ENCODE measurements at places on chromosomes 11 and 22.

DNA sequence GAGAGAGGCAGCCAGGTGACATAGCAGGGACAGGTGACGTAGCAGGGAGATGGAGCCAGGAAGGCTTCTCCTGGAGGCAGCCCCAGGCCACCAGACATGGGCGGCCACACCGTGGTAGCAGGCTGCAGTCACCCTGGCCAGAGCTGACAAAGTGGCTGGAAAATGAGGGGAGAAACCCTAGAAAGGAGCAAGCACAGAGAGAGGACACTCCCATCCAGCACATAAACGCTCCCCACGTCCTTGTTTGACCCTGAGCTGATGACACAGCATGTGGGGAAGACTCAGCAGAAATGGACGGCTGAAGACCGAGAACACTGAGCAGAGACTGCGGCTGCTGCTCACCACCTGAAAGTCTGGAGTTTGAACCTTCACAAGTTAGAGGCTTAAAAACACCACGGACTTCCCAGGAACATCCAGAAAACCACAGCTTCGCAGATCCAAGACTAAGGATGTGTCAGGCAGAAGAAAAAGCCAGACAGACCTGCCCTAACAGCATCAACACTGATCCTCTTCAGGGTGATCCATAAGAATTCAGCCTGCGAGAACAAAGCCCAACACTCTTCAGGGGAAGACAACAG, 28.7 kb downstream of the DRD4 start:
- DNase-seq, result no peak

DNA sequence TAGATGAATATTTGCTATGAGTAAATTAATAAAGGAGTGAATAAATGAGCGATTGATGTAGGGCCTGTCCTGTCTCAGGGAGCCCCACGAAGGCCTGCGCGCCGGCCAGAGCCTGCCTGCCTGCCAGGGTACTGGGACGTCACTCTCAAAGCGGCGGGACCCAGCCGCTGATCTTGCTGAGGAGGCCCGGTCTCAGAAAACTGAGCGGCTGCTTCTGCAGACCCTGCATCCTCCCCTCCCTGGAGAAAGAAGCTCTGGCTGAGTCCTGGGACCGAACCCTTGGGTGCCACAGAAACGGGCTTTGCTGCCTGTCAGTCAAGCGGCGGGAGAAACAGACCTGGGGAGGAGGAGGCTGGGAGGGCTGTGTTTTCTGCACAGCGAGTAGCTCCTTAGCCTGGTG, 91.6 kb upstream of the B3GAT1 start:
- no peak for DNase-seq

GRCh38 chr11:70204466-70204799, 1.3 kb downstream of the FADD start:
- DNase-seq, result no peak

GRCh38 chr22:45452565-45453379, 39.3 kb downstream of the RIBC2 start:
- DNase-seq, result no peak

- DNase-seq, result no peak
These were observed 14.5 kb upstream of the APLNR start for GRCh38 chr11:57251491-57252104.

- DNase-seq, result no peak
These were observed 36.1 kb downstream of the AMBRA1 start for GRCh38 chr11:46557684-46558151.

DNA sequence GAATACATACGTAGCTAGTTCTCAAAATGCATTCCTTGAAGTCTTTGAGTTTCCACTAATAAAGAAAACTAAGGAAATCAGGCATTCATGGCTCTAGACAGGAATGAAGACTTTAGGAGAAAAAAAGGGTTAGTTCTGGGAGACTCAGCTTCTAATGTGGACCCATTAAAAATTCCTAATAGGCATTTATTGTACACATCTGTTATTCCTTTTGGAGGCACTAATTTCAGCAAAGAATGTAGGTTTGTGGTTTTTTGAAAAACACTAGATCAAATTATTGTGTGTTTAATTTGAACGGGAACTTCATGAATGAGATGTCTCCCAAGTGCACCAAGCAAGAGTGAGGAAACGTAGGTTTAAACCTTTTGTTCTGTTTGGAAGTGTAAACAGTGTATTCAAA, 42.7 kb downstream of the PARVA start:
- no peak for DNase-seq

DNA sequence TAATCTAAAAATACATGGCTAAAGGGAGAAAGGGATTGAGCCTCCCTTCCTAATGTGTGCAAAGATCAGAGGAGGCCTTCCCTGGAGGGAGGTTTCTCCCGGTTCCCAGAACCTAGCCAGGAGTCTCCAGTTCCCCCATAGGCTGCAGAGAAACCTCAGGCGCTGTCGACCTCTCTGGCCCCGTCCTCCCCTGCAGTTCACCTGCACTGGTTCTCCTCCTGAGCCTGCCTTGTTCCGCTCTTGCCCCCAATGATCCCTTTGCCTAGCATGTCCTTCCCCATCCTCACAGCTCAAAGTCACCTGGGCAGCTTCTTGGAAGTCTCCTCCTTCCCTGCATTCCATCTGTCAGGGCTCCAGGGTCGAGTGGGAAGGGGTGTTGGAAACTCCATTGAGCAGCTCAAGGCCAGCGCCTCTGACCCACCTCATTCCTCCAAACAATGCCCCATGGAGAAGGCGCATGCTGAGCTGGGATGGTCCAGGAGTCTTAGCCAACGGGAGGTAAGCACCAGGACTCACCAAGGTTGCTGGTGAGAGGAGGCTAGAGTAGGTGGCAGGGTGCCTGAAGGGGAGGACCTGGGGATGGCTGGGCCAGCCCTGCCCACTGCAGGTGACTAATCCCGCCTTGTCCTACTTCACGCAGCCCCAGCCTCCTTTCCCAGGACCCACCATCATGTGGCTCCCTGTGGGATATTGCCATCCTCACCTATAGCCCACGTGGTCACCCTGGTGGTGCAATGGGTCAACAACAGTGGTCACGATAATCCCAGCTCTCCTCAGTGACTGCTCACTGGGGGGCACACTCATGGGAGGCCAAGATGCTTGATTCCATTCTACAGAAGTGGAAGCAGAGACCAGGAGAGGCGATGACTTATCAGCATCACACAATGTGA, 15.4 kb downstream of the RSPH14 start:
- no peak for DNase-seq

DNA sequence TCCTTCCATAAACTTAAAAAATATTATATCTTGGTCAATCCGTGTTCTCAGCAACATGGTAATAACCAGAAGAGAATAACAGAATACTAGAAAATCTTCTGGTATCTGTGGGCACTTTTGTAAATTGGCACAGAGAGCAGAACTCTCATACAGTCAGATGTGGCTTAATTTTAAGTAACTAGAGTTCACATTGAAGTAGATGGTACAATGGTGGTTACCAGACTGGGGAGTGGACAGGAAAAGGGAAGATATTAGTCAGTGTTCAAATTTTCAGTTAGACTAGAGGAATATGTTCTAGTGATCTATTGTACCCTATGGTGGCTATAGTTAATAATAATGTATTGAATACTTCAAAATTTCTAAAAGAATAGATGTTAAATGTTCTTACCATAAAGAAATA, 6.9 kb downstream of the OR52H1 start:
- no peak for DNase-seq

- no peak for DNase-seq
These were observed 1.0 kb upstream of the ROBO4 start for GRCh38 chr11:124898711-124899110.

DNA sequence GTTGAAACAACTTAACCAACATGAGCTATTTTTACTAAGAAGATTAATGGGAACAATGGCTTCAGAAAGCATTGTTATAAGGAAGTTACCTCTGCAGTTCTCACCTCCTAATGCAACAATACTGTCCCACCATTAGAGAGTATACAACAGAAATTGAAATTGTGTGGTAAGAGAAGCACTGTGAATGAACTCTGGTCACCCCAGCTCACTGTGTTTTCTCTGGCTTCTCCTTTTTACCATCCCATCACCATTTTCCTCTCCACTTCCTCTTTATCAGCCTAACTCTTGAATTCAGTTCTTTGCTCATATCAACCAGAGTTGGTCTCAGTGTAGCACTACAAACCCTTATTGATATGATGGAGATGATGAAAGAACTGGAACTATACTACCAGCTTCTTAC, 138.0 kb upstream of the POU2AF2 start:
- DNase-seq, result no peak

GRCh38 chr11:57116654-57117053, 65.1 kb upstream of the LRRC55 start:
- DNase-seq, result no peak

- no peak for DNase-seq
These were observed 316.3 kb upstream of the LARGE1 start for GRCh38 chr22:34236527-34236926.

- DNase-seq, result no peak
These were observed 906.7 kb upstream of the CHORDC1 start for GRCh38 chr11:91129596-91129995.

GRCh38 chr11:113979431-113979830, 4.5 kb downstream of the HTR3A start:
- DNase-seq, result no peak

- DNase-seq, result peak; percentile 59
These were observed 131.0 kb upstream of the LDLRAD3 start for GRCh38 chr11:35812828-35813227.

DNA sequence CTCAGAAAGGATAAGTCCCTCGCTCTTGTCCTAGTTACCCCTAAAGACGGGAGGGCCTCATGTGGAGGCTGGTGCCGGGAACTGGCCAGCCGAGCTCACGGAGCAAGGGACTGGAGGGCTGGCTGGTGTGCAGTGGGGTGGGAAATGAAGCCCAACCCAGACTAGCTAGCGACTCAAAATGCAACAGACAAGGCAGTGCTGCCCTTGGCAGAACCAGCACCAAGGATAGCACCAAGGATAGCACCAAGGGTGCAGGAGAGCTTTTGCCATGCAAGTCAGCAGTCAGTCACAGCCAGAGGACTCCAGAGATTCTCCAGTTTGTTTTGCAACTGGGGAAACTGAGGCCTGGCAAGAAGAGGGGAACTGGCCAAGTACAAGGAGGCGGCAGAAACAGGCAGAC, 6.5 kb upstream of the BATF2 start:
- DNase-seq, result no peak

DNA sequence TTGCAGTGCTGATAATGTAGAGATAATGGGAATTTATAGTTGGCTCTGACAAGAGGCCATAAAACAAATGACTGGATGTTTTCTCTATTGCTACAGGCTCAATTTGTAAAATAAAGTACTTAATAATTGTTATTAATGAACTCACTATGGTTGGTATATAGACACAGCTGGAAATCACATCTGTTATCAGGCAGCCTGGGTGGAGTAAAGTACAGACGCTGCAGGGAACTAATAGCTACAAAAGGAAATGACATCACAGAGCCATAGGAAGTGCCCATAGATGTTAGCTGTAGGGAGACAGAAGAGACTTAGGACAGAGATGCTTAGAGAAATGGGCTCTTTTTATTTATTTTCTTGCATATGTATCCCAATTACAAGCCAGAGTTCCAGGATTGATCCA, 81.0 kb upstream of the SNX19 start:
- DNase-seq, result no peak

DNA sequence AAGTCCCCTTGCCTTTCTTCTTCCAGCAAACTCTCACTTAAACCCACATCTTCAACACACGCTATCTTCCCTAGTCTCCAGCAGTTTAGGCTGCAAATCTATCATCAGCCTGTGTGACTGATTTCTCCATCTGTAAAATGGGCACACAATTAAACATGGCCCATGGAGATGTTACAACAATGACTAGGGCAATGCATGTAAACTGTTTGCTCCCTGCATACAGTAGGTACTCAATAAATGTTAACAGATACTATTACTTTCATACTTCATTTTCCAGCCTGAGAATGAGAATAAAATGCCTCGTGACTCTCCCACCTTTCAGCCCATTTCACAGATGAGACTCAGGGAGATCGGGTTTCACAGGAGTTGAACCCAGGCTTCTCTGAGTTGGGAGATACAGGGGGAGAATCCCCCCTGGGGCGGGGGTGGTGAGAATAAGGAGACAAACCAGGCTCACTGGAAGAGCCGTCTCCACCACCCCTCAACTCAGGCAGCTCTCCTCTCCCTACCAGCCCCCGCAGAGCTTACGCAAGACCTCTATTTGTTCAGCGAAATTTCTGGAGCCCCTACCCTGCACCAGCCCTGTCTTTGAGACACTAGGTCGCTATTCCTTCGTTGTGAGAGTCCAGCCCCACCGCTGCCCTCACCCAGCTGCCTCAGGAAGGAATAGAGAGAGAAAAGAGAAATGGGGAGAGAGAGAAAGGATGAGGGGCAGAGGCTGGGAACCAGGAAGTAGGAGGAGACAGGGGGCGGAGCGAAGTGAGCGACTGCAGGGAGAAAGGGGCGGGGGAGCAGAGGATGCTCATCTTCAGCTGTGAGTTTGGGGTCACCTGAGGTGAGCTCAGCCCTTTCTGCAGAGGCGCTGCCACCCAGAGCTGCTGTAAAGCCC, 42.1 kb upstream of the KLHL35 start:
- DNase-seq, result no peak

DNA sequence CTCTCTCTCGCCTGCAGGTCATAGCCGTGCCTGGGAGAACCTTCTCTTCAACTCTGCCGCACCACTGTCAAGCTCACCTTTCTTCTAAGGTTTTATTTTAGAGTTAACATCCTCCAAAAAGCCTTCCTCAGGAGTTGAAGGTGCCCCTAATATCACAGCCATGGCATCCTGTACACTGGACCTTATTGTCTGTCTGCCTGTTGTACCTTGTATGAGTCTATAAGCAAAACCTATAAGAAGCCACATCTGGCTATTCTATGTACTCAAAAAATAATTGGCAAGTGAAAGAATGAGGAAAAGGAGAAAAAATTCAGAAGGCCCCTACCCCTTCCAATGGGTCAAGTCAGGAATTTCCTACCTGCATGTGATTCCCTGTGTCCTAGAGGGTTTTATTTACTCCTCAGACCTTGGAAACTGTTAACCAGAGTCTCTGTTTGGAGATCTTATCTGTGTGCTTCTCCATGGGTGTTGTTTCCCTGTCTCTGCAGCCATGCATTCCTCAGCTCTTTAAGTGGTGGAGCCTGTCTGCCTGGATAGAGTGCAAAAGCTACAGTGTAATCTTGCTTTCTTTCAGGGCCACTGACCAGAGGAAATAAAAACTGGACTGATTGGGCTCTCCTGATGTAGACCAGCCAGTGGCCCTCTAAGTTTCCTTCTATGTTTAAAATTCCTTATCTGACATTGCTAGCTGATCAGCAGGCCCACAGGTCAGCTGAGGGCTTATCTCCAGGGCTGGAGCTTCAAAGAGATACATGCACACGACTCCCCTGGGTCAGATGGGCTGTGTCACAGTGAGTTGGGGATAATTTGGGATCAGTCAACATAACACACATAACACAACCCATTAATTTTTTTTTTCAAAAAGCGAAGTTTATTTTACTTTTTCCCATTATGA, 37.6 kb upstream of the TMEM135 start:
- DNase-seq, result peak; percentile 20

All from renal cortex interstitium (tissue), 15 donors.